Left renal pelvis (tissue), 4 donors: ENCODE measurements at places on chromosomes 7 and 10.

- DNase-seq: no peak
Measured at GRCh38 chr7:108294595-108294994, 161.6 kb downstream of the NRCAM start.

DNA sequence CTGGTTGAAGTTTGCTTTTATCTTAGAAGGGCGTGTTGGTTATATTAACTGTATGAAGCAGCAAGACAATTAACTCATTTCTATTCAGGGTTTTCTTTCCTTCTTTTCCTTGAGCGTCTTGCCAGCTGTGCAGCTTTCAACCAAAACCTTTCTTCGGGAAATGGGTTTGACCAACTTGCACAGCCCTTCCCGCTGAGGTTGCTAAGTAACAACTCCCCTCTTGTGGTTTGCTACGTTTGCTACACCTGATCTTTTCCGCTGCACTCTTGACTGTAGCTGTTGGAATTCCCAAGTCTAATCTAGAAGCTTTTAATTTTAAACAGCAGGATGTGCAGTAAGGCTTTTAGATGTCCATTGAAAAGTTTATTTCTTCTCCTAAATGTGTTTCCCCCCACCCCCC is 116.9 kb downstream of the CDCA7L start:
- no peak for DNase-seq

DNA sequence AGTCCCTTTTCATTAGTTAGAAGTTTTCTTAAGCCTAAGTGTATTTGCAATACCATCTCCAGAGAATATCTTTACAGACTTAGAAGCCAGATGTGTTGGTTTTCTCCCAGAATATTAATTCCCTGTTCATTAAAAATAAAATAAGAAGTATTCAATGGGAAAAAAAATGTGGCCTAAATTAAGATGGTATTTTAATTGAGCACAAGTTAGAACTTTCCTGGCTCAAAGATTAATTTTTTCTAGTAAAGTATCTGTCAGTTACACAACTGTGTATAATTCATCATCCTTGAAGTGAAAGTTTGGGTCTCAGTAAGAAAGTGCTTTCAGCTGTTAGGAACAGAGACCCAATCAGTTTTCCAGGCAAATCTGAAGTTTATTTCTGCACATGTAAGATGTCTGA is 1179.5 kb upstream of the C7orf33 start:
- DNase-seq: no peak

DNA sequence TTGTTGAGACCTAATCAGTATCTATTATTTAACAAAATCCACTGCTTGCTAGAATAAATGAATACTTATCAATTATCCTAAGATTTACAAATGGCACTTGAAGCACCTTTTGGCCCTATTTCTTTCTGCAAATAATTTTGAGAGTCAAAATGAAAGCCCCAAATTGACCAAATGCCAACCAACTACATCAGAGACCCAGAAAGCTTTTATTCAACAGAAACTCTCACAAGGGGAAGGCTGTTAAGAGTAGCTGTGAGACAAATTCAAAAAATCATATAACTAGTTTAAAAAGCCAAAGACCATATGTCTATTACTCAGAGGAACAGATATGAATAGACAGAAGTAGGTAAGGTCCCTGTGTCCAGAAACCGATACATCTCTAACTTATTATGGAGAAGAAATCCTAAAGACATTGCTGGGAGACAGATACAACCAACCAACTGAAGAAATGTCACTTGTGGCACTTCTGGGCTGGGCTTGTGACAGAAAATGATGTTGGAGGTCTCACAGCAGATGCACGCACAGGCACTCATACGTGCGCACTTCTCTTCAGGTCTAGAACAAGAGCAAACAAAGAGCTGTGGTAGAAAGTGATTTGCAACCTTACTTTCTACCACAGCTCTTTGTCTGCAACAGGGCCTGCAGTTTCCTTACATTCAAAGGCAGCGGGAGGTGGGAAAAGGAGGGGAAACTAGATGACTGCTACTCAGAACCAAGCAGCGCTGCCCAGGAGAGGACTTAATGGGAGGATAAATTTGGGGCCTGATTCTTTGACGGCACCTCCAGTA is 58.6 kb upstream of the KCNIP2 start:
- DNase-seq: no peak

DNA sequence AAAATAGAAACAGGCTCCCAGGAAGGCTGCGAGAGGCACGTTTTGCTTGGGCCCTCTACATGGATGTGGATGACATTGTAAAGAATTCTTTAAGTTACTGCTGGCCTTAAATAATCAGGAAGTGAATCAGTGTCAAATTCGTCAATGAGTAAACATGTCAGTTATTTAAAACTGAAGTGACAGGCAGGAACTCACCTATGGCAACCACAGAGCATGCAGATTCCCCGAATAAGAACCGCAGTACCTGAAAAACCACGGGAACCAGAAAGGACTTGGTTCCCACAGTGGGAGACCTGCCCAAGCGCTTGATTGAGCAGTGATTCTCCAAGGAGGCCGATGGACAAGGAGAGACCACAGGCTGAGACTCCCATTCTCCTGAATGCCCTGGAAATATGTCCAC is 351.2 kb upstream of the AKR1E2 start:
- DNase-seq: no peak

DNA sequence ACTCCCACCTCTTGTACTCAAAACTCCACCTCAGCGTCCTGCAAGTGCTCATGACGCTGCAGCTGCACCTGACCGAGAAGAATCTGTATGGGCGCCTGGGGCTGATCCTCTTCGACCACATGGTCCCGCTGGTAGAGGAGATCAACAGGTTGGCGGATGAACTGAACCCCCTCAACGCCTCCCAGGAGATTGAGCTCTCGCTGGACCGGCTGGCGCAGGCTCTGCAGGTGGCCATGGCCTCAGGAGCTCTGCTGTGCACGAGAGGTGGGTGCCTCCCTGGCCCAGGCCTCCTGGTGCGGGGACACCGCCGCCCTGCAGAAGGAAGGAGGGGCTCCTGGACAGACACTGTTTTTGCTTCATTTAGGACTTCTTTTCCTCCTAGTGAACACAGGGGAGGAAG is 10.3 kb downstream of the INTS15 start:
- DNase-seq: no peak

- DNase-seq: no peak
Measured at GRCh38 chr10:131630772-131631258, 270.0 kb upstream of the PPP2R2D start.

GRCh38 chr10:95373660-95374059 is 82.9 kb upstream of the PDLIM1 start:
- no peak for DNase-seq

DNA sequence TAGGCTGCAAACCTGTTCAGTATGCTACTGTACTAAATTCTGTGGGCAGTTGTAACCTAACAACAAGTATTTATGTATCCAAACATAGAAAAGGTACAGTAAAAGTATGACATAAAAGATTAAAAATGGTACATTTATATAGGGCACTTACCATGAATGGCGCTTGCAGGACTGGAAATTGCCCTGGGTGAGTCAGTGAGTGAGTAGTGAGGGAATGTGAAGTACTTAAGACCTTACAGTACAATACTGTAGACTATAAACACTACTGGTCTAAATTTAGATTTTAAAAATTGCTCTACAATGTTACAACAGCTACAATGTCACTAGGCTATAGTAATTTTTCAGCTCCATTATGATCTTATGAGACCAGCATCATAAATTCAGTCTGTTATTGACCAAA is 146.0 kb upstream of the GNAI1 start:
- DNase-seq: no peak

GRCh38 chr7:8172372-8173354 is 89.3 kb downstream of the ICA1 start:
- no peak for DNase-seq

GRCh38 chr7:121336579-121336978 is 7.8 kb downstream of the WNT16 start:
- DNase-seq: no peak

GRCh38 chr10:90947030-90947960 is 26.4 kb upstream of the ANKRD1 start:
- no peak for DNase-seq

DNA sequence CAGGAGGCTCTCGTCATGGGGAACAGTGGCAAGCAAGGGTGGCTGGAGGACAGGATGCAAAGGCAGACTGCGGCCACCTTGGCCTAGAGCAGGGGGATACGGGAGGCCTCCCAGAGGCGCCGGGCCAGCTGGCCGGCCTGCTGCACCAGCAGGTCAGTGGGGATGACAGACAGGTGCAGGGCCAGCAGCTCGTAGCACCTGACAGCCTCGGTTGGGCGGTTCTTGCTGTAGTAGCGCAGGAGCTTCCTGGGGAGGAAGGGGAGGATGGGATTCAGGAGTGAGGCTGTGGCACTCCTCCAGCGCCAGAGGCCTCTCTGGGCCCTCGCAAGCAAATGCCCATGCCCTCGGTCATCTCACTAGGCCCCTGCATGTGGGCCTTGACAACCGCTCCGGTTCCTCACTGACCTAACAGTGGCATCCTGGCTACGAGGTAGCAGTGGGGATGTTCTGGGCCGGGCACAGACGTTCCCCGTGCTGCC is 2.5 kb upstream of the PYROXD2 start:
- DNase-seq: no peak

DNA sequence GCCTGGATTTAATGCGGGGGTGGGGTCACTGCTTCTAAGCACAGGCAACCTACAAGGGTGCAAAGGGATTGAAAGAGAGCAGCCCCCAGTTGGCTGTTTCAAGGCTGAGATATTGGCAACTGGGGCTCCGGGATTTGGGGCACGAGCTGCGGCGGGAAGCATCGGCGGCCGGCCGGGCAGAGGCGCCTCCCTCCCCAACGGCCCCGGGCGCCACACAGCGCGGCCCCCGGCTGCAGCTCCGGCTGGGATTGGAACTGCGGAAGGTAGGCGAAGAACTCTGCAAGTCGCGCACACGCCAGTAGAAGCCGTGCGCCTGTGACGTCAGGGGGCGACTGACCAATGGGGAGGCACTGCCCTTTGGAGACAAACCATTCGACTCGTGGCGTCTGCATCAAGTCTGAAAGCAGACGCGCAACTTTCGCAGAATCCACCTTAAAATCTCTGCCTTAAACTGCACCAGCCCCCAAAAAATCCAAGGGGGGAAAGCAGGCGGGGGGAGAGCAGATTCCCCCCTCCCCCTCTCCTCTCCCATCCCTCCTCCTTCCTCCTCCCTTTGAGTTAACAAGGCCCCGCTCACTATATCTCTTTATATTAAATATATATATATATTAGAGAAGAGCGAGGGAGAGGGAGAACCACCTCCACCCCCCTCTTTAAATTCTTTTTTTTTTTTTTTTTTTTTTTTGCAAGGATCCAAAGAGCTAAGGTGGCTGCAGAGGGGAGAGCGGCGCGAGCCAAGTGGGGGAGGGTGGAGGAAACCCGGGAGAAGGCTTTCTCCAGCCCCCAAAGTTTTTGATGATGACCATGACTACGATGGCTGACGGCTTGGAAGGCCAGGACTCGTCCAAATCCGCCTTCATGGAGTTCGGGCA is at the start of gene DLX6:
TSS of gene DLX6 (plus strand) at position 371 of the 872 bp plus-strand sequence. CDS start at position 796, 425 bp downstream.
- DNase-seq: no peak

GRCh38 chr7:39761449-39761848 is 138.1 kb downstream of the RALA start:
- DNase-seq: no peak

GRCh38 chr7:107962817-107963216 is 40.1 kb downstream of the LAMB1 start:
- DNase-seq: no peak

DNA sequence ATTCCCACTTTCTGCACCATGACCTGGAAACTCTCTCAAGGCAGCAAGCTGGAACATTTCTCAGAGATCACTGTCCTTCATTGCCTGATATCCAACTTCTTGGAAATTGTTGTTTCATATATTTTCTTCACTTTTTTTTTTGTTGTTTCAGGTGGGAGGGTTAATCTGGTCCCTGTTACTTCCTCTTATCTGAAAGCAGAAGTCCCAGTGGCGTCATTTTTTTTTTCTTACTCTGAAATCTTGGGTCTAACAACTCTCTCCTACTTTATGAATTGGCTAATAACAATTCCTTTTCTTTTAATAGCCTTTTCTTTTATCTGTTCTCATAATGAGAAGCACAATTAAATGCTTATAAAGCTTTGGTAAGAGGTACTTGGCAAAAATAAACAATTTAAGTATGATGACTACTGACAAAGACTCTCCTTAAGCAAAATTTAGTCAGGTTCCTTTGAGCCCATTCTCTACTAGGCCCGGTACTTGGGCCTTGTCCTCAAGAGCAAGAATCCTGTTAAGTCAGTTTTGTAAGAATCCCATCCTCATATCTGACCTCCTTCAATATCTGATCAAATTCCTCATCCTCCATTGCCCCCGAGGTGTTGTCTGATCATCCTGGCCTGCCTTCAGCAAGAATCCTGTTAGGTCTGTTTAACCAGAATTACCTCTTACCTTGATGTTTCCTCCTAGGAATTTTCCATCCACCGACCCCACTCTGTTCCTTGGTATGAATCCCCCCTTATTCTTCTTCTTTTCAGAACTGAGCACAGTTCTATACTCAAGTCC is 11.5 kb upstream of the CC2D2B start:
- no peak for DNase-seq

DNA sequence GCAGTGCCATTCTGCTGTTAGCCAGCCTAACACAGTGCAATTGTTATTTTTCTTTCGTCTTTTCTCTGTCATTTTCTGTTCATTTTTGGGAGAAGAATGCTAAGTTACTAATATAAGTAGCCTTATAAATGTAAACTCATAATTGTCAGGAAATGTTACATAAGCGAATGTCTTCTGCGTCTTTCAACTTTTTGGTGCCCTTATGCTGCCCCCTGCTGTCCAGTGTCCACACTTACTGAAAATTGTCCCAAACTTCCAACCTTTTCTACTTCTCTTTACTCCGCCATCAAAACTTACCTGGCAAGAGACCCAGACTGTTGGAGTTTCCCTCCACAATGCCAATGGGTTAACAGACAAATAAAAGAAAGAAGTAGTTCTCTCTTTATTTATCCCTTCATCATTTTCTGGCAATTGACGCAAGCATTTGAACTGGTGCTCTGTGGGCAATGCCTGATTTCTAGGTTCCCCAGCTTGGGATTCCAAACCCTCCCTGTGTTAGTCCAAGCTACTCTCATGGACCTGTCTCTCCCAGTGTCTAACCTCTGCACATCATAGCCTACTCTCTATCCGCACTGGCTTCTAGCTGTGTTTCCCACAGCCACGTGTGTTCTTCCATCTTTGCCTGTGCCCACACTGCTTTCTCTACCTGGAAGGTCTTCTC is 21.0 kb upstream of the EPC1 start:
- DNase-seq: peak; percentile 36
